Sigmoid colon (tissue), 7 donors: ENCODE measurements at places on chromosomes 12 and 14. TPM values are rescaled to one million over a fixed set of nuclear protein-coding genes. Genes with fewer than 3 reads are reported as not detected.

GRCh38 chr12:4320497-4320852 lies 538 bp upstream of the TIGAR start:
- peak overlapping the region; percentile 84 for H3K4me3 ChIP-seq
- H3K4me1 ChIP-seq, result peaks cover 12% of the 10 kb centered on the region
- no peak for DNase-seq

The MIPOL1 gene
- 12.1 TPM for total RNA-seq

GRCh38 chr14:79938185-79938584 lies 273.1 kb downstream of the DIO2 start:
- no peak overlapping the region for H3K27ac ChIP-seq
- H3K36me3 ChIP-seq, result no peaks in the 10 kb centered on the region
- H3K27me3 ChIP-seq, result no peaks in the 10 kb centered on the region

The EML1 gene
- 141 TPM for total RNA-seq

- H3K4me1 ChIP-seq, result no peaks in the 10 kb centered on the region
- H3K27ac ChIP-seq, result no peak overlapping the region
- H3K36me3 ChIP-seq, result no peaks in the 10 kb centered on the region
- DNase-seq, result no peak
- H3K4me3 ChIP-seq, result no peak overlapping the region
- no peaks in the 10 kb centered on the region for H3K27me3 ChIP-seq
These were observed 460.9 kb upstream of the SYT1 start for GRCh38 chr12:78403681-78404080.

- DNase-seq, result no peak
- peak overlapping the region; percentile 35 for H3K27ac ChIP-seq
- H3K4me1 ChIP-seq, result peaks cover 58% of the 10 kb centered on the region
- no peaks in the 10 kb centered on the region for H3K36me3 ChIP-seq
- no peak overlapping the region for H3K4me3 ChIP-seq
These were observed 121.2 kb upstream of the SLC38A2 start for GRCh38 chr12:46493834-46494181.

GRCh38 chr12:67155863-67156262 lies 113.3 kb upstream of the CAND1 start:
- no peaks in the 10 kb centered on the region for H3K36me3 ChIP-seq
- H3K4me1 ChIP-seq, result no peaks in the 10 kb centered on the region
- H3K27ac ChIP-seq, result no peak overlapping the region
- no peak overlapping the region for H3K4me3 ChIP-seq
- DNase-seq, result no peak

The LRTM2 gene
- not detected for total RNA-seq

GRCh38 chr12:129119537-129119936 lies 266.3 kb downstream of the GLT1D1 start:
- H3K27me3 ChIP-seq, result no peaks in the 10 kb centered on the region
- H3K4me1 ChIP-seq, result no peaks in the 10 kb centered on the region
- DNase-seq, result no peak
- H3K36me3 ChIP-seq, result no peaks in the 10 kb centered on the region
- no peak overlapping the region for H3K27ac ChIP-seq
- H3K4me3 ChIP-seq, result no peak overlapping the region

DNA sequence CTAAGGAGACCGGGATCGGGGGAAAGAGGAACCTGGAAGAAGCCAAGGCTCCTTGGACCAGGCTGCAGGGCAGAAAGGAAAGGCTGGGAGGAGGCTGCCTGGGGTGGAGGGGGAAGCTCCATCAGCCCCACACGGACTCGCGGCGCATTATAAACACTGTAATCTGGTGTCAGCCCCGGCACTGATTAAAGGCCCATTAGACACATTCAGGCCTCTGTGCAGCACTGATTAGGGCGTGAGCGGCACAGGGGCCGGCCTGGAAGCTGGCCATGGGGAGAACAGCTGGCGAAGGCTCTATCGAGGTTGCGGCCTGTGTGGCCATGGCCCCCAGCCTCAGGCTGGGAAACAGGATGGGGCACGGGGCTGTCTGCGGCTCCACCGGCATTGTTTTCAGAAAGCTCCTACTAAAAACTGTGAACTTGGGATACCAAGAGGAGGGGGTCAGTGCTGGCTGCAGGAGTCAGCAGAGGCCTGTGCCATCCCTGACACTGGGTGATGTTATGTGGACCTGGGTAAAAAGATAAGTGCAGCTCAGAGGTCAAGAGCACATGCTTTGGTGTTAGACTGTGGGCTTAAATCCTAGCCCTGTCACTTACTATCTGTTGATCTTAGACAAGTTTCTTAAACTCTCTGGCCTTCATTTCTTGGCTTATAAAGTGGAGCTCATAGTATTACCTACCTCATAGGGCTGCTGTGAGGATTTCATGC lies 10.6 kb downstream of the ACVRL1 start:
- H3K27ac ChIP-seq, result peak overlapping the region; percentile 34
- no peaks in the 10 kb centered on the region for H3K27me3 ChIP-seq
- peaks cover 6% of the 10 kb centered on the region for H3K4me1 ChIP-seq
- no peaks in the 10 kb centered on the region for H3K36me3 ChIP-seq

The PRPH gene
- 56.2 TPM for total RNA-seq

GRCh38 chr14:33612197-33612505 lies 338.7 kb downstream of the EGLN3 start:
- no peaks in the 10 kb centered on the region for H3K4me1 ChIP-seq
- H3K36me3 ChIP-seq, result no peaks in the 10 kb centered on the region
- H3K27me3 ChIP-seq, result no peaks in the 10 kb centered on the region

DNA sequence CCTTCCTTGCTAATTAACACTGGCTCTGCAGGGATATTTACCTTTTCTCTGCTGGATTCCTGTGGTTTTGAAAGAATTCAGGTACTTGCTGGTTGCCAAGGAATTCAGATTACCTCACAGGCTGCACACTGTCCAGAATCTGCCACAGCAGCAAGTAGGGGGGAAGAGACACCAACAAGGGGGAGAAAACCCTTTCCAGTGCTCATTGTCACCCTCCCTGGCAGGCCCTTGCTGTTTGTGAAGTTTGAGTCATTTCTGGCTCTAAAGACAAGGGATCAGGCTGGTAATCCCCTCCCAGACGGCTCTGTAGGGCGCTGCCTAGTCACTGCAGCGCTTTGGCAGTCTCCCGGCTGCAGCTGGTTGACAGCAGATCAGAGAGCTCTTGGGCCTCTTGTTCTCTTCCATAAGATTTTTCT lies 50.8 kb downstream of the TTLL5 start:
- peaks cover 34% of the 10 kb centered on the region for H3K4me1 ChIP-seq
- peak; percentile 80 for DNase-seq
- peak overlapping the region; percentile 80 for H3K27ac ChIP-seq
- H3K36me3 ChIP-seq, result peaks cover 13% of the 10 kb centered on the region
- H3K27me3 ChIP-seq, result no peaks in the 10 kb centered on the region

GRCh38 chr14:23047034-23047634 lies 5.1 kb downstream of the PSMB11 start:
- no peaks in the 10 kb centered on the region for H3K36me3 ChIP-seq
- DNase-seq, result no peak
- no peaks in the 10 kb centered on the region for H3K4me1 ChIP-seq
- H3K27ac ChIP-seq, result no peak overlapping the region
- no peaks in the 10 kb centered on the region for H3K27me3 ChIP-seq

The DTX1 gene
- total RNA-seq, result 2.9 TPM

DNA sequence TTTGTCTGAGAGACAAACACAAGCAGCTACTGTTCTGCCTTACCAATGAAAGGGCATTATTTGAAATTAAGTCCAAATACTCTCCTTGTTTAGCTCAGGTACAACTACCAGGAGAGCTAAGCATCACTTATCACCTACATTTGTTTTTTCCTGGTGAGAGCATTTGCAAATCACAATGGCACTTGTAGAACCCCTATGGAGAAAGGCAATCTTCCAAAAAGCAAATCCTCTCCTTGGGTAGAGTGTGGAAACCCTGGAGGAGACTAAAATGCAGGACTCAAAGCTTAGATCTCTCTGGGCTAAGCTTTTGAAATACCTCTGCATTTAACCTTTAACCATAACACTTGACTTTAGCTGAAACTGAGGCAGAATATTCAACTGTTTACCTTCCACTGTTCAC lies 20.8 kb downstream of the GTSF1 start:
- no peak overlapping the region for H3K27ac ChIP-seq
- no peaks in the 10 kb centered on the region for H3K27me3 ChIP-seq
- H3K4me3 ChIP-seq, result no peak overlapping the region
- no peaks in the 10 kb centered on the region for H3K36me3 ChIP-seq

- H3K27ac ChIP-seq, result no peak overlapping the region
- H3K4me1 ChIP-seq, result peaks cover 35% of the 10 kb centered on the region
- no peaks in the 10 kb centered on the region for H3K27me3 ChIP-seq
These were observed 48.5 kb downstream of the PITPNM2 start for GRCh38 chr12:123102366-123102765.

DNA sequence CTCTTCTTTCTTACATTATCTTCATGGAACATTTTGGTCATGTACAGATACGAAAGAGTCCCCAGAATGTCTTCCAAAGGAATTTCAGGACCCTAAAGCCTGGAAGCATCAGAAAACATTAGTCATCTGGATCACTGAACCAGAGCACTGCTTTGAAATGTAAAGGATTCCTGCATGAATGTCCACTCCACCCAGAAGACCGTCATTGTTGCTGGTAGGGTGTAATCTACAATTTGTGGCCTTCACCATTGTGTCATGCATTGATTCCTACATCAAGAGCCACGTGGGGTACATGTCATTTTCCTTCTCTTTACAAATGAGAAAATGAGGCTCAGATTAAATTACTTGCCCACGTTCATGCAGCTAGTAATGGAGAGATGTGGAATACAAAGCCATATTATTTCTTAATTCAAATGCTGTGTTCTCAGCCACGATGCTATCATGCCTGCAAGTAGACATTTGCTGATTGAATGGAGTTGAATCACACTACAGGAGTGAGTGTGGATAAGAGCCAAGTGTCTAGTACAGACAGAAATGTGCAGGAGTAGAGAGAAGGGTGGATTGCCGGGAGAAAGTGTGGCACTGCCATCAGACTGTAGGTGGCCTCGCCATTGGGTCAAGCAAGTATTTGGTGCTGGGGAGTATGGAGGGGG lies 231.2 kb downstream of the C12orf75 start:
- peak overlapping the region; percentile 63 for H3K27ac ChIP-seq
- H3K4me1 ChIP-seq, result peaks cover 19% of the 10 kb centered on the region
- no peaks in the 10 kb centered on the region for H3K27me3 ChIP-seq
- H3K4me3 ChIP-seq, result no peak overlapping the region
- no peak for DNase-seq

DNA sequence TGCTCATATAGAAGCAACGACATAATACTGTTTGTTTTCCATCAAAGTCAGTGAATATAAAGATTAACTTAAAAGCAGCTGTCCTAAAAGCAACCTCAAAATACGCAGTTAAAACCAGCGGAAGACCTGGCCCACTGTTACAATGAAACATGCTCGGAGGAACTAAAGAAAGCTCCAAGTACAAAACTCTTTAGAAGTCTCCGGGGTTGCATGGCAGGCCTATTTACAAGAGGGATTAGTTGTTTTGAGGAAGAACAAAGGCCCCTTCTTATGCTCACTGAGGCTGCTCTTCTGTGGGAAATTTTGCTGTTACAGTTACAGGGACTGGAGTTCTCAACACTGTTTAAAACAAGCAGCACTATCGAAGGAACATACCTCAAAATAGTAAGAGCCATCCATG lies 75.9 kb upstream of the C12orf71 start:
- no peaks in the 10 kb centered on the region for H3K36me3 ChIP-seq
- no peak overlapping the region for H3K4me3 ChIP-seq
- no peak overlapping the region for H3K27ac ChIP-seq
- no peak for DNase-seq
- no peaks in the 10 kb centered on the region for H3K27me3 ChIP-seq
